Activated T-helper 2 cell treated with anti-CD3 and anti-CD28 coated beads, Interferon-gamma antibody, Interleukin-2, Interleukin-4, amounts not matched to agents 10 μg/mL and 5 μg/mL and 100 μg/mL, durations not matched to agents 14 hours and 24 hours and 36 hours (primary cell): ENCODE measurements at places on chromosomes 2 and 18. TPM values are rescaled to one million over a fixed set of nuclear protein-coding genes. Genes with fewer than 3 reads are reported as not detected.

The TMEM247 gene
- total RNA-seq: not detected in 2 replicates

The UGT1A8 gene
- not detected in 2 replicates for total RNA-seq

The LIMS3 gene
- not detected in 2 replicates for total RNA-seq

The TNP1 gene
- not detected in 2 replicates for total RNA-seq

The IMPA2 gene
- total RNA-seq: 17.4 and 22.2 TPM in 2 replicates

DNA sequence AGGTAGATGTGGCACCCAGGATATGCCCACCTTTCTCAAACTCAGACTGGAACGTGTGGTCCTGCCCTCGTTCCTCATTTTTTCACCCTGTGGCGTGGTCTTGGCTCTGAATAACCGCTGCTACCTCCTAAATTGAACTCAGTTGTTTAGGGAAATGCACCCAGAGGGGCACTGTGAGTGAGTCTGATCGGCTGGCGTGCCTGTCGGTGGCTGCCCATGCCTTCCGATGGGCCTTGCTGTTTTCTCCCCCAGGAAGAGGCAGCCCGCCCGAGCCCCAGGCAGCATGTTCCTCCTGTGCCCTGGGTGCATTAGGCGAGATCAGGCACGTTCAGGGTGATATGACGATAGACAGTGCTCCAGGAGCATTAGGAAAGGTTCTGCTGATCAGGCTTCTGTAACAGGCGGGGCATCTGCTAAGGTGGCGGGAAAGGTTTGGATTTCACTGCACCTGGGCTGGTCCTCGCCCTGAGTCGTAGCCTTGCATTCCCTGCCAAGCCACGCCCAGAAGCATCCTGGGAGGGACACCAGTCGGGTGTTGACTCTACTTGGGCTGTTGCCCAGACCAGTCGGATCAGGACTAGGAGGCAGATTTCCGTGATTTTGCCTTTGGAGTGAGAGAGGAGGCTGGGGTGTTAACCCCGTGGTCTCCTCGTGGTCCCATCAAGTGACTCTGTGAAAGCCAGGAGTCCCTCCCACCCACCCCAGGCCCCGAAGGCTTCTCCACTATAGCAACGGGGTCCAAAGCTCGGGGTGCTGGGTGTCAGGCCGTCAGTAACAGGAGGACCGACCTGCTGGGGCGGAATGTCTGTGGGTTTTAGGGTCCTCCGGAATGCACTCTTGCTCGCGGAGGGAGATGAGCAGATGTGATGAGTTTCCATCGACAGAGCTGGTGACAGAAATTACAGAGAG lies 75.1 kb downstream of the SH3BP4 start:
- H3K36me3 ChIP-seq: no peaks in the 10 kb centered on the region
- H3K27ac ChIP-seq: no peak overlapping the region
- DNase-seq: no peak

- peaks cover 18% of the 10 kb centered on the region for H3K36me3 ChIP-seq
- H3K27ac ChIP-seq: peak within 1 kb of the TSS; percentile 78
- H3K4me1 ChIP-seq: peaks cover 30% of the 10 kb centered on the region
- DNase-seq: peak; percentile 39
- H3K27me3 ChIP-seq: no peaks in the 10 kb centered on the region
- H3K4me3 ChIP-seq: peak within 1 kb of the TSS; percentile 83
Measured at GRCh38 chr2:25341753-25342371, at the start of gene DNMT3A. TSS of gene DNMT3A (minus strand) at chr2:25341925. CDS start at chr2:25313984, 27,941 bp downstream.

- no peaks in the 10 kb centered on the region for H3K4me1 ChIP-seq
- H3K36me3 ChIP-seq: no peaks in the 10 kb centered on the region
- DNase-seq: no peak
- no peak overlapping the region for H3K4me3 ChIP-seq
- H3K27ac ChIP-seq: no peak overlapping the region
Measured at GRCh38 chr18:66727991-66728390, 124.1 kb upstream of the CDH19 start.

DNA sequence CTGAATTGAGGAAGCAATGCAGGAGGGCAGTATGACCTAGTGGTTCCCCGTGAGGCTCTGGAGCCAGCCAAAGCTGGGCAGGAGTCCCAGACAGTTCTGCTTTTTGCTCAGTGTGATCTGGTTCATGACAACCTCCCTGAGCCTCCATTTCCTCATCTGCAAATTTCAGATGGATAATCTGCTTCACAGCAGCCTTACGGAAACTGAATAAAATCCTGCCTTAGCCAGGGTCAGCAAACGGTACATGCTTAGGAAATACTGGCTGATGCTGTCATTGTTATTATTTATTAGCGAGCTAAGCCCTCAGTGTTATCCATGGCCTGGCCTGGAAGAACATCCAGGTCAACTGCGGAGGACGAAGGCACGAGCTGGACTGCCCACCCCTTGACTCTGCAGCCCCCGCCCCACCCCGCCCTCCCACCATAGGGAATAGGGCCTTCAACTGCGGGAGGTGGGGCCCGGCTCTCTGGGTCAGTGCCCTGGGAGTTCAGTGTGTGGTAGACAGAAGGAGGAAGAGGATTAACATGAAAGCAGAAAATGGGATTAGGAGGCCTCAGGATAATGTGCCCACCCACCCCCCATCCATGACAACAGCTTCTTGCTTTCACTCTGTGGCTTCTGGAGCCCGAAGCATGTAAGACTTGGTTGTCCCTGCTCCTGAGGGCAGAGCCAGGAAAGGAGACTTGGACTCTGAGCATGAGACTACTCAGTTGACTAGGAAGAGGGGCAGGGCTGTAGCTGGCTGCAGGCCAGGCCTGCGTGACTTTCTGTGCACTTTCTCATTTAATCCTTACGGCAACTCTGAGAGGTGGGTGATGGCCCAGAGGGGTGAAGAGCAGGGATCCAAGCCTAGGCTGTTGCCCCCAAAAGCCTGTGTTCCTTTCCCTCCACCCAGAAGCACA lies 13.1 kb downstream of the PKDCC start:
- no peaks in the 10 kb centered on the region for H3K36me3 ChIP-seq
- no peak overlapping the region for H3K27ac ChIP-seq
- H3K4me3 ChIP-seq: no peak overlapping the region
- peaks cover 5% of the 10 kb centered on the region for H3K27me3 ChIP-seq
- DNase-seq: no peak

- DNase-seq: peak; percentile 22
- H3K4me3 ChIP-seq: peak overlapping the region; percentile 79
- H3K36me3 ChIP-seq: peaks cover 63% of the 10 kb centered on the region
- no peaks in the 10 kb centered on the region for H3K27me3 ChIP-seq
- H3K4me1 ChIP-seq: peaks cover 42% of the 10 kb centered on the region
Measured at GRCh38 chr2:96264656-96265348, 995 bp downstream of the TMEM127 start.

- H3K27me3 ChIP-seq: no peaks in the 10 kb centered on the region
- no peak overlapping the region for H3K27ac ChIP-seq
- no peak overlapping the region for H3K4me3 ChIP-seq
- H3K36me3 ChIP-seq: no peaks in the 10 kb centered on the region
- no peaks in the 10 kb centered on the region for H3K4me1 ChIP-seq
Measured at GRCh38 chr2:179467111-179467510, 202.5 kb upstream of the SESTD1 start.

GRCh38 chr18:29164993-29165599 lies 988.2 kb upstream of the CDH2 start:
- H3K27me3 ChIP-seq: no peaks in the 10 kb centered on the region
- H3K4me3 ChIP-seq: no peak overlapping the region
- no peak overlapping the region for H3K27ac ChIP-seq
- H3K36me3 ChIP-seq: no peaks in the 10 kb centered on the region
- H3K4me1 ChIP-seq: no peaks in the 10 kb centered on the region
